Aorta (tissue), 5 donors: ENCODE measurements at places on chromosomes 6 and 20. TPM values are rescaled to one million over a fixed set of nuclear protein-coding genes. Genes with fewer than 3 reads are reported as not detected.

The MAS1 gene
- 0.12 TPM for total RNA-seq

The HLA-DMB gene
- total RNA-seq: 73.1 TPM

The TXLNB gene
- 3.4 TPM for total RNA-seq

DNA sequence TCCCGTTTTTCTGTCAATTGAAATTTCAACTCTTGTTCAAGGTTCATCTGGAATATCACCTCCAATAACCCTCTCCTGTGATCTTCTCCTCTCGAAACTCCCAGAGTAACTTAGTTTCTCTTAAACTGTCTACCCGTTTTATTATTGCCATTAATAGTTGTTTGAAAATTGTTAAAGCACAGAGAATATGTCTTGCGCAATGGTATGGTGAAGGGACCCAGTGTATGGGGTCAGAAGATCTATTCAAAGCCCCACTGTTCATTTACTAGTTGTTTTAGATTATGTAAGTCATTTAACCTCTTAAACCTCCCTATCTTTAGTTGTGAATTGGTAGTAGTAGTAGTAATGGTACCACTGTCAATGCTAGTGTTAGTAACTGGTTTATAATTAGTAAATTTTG lies 6.2 kb upstream of the TAB2 start:
- no peaks in the 10 kb centered on the region for H3K4me1 ChIP-seq
- H3K27me3 ChIP-seq: no peaks in the 10 kb centered on the region
- no peaks in the 10 kb centered on the region for H3K36me3 ChIP-seq
- H3K4me3 ChIP-seq: no peak overlapping the region

DNA sequence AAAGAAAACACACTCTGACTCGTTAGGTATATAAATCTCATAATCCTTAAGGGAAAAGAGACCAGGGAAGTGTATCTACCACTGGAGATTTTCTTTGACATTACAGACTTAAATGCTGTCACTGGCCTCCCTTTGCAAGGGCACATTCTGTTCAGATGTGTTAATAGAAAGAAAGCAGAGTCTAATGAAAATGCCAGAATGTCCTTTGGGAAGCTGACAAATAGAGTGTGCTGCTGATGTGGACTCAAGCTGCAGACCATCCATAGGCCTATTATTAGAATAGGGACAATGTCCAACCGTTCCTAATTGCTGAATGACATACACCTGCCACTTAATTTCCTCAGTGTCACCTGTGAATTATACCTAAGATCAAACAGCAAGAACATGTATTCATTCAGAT lies 41.2 kb downstream of the SLC35D3 start:
- H3K36me3 ChIP-seq: no peaks in the 10 kb centered on the region
- H3K27ac ChIP-seq: no peak overlapping the region
- DNase-seq: no peak
- H3K4me3 ChIP-seq: no peak overlapping the region

DNA sequence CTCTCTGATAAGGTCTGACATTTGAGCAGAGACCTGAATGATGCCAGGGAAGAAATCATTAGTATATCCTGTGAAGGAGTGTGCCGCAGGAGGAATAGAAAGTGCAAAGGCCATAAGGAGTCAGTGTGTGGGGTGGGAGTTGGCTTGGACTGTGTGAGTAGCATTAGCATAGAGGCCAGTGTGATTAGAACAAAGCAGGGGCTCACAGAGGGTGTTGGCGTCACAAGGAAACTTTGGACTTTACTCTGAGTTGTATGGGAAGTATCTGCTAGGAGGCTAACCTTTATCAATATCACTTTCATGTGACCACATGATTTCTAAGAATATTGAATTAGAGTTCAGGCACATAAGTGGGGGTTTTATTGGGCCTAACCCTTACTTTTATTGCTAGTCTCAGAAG lies 12.1 kb downstream of the TMEM200A start:
- no peaks in the 10 kb centered on the region for H3K27me3 ChIP-seq
- H3K27ac ChIP-seq: no peak overlapping the region
- H3K4me1 ChIP-seq: no peaks in the 10 kb centered on the region

DNA sequence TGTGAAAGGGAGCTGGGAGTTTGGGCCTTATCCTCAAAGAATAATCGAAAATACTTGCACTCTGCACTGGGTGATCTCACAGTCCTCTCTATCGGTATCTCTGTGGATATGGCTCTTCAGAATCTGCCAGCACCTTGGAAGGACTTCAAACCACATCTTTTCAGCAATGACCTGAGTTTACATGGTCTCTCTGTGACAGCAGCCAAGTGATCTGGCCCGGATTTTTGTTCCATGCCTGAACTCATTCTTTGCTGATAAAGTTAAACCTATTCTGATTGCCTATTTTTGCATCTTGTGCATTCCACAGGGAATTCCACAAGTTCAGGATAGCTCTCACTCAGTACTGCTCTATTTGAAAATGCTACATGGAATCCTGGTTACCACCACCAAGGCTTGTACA lies 98.9 kb downstream of the HDGFL1 start:
- no peaks in the 10 kb centered on the region for H3K4me1 ChIP-seq
- H3K36me3 ChIP-seq: no peaks in the 10 kb centered on the region
- DNase-seq: no peak
- H3K4me3 ChIP-seq: no peak overlapping the region
- H3K27ac ChIP-seq: no peak overlapping the region
